Iris pigment epithelial cell (primary cell): ENCODE measurements at places on chromosomes 1 and 21.
A peak's percentile ranks its signal among the peaks of the same experiment; 100 is the strongest.

DNA sequence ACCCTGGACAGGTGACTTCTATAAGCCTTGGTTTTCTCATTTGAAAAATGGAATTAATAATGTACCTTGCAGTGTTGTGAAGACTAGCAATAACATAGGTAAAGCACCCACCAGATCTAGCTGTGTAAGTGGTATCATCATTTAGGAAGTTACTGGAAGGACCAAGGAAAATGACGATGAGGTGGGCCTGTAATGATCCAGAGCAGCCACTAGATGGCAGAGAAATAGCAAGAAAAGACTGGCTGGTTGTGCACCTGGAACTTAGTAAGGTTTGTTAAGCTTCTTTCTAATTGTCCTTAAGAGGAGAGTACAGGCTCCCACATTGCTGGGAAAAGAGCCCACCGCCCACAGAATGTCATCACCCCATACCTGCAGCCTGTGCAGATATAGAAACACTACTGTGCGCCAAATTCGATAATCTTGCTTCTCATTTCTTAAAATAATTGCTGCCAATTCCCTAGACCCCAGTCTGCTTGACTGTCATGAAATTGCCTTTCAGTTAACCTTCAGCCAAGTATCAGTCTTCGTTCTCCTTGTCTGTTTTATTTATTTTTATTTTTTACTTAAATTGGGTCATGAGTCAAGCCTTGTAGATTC lies 37.2 kb downstream of the WNT4 start:
- peak; percentile 69 for DNase-seq

DNA sequence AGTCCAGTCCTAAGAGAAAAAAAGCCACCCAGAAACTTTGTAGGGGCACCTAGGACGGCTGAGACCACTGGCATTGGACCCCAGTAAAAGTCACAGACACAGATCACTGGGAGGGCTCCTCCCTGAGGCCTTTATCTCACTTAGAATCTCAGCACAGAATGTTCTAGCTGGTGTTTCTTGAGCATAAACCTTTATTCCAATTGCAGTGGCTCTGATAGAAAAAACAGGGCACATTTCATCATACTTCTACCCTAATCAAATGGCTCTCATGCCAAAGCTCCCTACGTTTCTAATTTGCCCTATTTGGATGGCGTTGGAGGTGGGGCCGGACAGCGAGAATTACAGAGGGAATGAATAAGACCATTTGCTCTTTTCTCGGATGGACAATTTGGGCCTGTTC lies 53.8 kb downstream of the NGF start:
- DNase-seq, result no peak

DNA sequence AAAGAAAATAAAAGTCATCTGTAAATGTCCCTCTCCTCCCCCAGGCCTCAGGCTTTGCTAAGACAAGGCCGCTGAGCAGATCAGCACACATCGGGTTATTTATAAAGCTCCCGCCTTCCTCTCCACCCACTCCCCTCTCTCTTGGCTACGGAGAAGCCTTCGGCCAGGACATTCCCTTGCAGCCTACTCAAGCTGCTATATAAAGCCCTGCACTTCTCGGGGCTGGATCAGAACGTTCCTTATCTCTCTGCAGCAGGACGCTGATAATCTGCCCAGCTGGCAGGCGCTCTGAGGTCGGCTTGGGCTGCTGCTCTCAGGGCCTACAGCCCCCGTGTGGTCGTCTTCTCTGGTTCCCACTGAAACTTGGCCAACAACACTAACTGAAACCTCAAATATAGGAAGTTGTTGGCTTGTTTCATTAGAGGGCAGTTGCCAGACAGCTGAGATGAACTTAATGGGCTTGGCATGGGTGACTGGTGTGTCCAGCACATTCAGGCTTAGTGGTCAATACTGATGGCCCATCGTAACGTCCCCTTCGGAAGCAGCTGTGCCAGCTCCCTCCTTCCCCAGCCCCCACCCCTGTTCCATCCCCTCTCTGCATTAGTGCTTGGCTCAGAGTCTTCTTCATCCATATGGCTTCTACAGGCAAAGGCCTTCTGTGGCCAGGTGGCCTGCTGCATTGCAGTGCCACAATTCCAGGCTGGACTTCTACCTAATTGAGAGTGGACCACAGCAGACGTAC lies 64.6 kb downstream of the IER5 start:
- DNase-seq, result peak; percentile 93

DNA sequence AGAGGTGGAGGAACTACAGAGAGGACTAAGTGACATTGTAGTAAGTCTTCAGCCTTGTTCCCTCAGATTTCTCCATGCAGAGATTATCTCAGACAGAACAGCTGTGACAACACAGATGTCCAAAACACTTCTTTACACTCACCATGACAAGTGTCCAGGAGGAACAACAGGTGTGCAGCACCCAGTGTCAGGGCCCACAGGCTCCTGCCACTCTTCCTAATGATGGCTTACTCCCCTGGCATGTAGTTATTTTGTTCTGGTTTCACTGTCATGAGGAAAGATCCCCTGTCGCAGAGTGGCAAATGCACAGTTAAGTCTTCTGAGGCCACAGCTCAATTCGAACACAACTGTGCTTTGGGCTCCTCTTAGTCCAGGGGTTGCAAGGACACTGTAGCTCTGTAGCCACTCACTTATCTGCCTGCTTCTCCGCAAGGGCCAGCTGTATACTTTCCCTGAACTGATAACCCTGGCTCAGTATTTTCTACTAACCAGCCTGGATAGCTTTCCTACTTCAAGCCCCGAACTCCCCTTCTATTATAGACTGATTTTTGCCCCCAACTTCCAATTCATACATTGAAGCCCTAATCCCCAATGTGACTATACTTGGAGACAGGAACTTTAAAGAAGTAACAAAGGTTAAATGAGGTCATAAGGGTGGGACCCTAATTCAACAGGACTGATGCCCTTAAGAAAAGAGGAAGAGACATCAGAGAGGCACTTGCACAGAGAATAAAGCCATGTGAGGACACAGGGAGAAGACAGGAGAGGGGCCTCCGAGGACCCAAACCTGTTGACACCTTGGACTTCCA lies 11.1 kb downstream of the PDZK1 start:
- no peak for DNase-seq

DNA sequence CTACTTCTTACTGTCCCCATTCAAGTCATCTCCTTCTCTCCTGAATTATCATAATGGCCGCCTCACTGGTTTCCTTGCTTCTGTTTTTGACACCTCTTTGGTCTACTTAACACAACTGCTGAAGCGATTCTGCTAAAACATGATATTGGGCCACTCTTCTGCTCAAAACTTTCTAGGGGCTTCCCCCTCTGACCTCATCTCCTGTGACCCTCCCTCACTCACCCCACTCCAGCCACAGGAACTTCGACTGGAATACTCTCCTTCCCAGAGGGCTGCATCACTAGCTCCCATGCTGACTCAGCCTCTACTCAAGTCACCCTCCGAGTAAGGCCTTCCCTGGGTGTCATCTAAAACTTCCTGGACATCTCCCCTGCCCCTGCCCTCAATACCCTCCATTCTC lies 35.7 kb downstream of the NRIP1 start:
- no peak for DNase-seq

GRCh38 chr1:160459687-160460086 lies 59.3 kb downstream of the VANGL2 start:
- no peak for DNase-seq

GRCh38 chr1:17614586-17614985 lies 75.1 kb downstream of the ARHGEF10L start:
- no peak for DNase-seq

DNA sequence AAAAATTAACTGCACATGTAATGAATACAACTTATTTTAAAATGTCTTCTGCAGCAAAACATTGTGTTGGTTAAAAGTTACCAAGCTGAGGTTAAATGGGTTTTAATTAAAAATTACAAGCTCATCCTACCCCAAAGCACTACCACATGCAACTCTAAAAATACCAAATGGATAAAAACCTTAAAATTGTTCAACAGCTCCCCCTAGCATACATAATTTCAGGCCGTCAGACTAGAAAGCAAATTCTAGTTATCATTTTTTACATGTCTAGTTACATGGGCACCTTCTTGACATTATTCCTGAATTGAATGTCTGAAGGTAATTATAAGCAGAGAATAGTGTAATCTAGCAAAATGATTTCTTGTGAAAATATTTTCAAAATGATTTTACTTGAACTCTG lies 176.5 kb downstream of the C1orf21 start:
- peak; percentile 56 for DNase-seq

DNA sequence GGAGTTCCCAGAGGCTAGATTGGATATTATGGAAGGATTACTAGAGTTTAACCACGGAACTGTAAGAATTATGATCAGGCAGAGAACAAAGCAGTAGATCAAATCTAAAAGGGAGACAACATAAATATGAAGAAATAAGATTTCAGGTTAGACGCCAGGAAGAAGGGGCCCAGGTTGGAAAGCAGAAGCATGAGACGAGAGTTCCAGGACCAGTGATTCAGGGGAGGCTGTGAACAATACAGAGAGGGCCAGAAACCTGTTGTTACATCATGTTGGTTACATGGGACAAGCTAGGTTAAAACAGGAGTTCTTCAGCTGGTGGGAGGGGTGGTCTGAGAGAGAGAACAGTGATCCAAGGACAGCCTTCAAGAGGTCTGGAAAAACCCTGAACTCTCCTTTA lies 128.4 kb upstream of the MROH9 start:
- DNase-seq, result no peak

DNA sequence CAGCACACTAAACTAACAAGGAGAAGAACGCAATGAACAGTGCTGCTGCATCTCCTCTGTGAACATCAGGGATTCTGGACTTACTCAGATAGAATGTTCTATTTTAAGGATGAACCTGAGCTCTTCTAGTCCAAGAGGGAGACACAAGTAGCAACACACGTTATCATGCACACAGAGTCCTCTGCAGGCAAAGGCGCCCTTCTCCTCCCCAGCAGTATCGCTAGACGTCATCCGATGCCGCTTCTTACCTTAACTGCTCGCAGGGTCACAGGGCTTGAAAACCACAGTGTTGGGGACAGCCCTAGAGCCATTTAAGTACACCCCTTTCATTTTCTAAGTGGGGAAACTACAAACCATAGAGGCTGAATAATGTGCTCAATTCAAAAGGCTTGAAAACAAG lies 74.5 kb downstream of the HIVEP3 start:
- DNase-seq, result no peak

- no peak for DNase-seq
Observed at GRCh38 chr1:108785264-108785663, 38.8 kb downstream of the STXBP3 start.

DNA sequence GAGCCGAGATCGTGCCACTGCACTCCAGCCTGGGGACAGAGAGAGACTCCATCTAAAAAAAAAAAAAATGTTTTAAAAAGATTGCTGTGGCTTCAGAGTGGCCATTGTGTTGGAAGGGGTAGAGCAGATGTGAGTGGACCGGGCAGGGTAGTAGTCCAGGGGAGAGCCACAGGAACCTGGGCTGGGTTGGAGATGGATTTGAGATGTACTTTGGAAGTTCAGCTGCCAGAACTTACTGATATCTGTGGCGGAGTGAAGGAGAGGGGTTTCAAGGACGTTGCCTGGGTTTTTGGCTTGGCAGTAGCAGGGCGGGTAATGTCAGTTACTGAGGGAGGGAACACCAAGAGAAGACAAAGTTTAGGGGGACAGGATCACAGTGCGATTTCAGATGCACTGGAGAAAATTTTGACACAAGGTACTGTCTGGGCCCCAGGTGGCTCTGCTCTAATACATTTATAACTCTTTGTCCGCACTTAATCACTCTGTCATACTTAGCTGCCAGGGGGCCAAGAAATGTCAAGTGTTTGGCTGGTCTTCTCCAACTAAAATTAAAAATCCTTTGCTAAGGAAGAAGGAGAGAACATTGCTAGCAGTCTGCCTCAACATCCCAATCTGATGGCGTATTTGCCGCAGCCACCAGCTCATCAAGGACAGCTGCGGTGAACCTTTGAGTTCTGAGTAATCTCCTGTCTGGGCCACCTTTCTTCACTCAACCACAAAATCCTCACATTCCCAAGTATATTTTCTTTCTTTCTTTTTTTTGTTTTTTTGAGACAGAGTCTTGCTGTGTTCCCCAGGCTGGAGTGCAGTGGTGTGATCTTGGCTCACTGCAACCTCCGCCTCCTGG lies 9.6 kb downstream of the EPHX1 start:
- DNase-seq, result no peak

- DNase-seq, result no peak
Observed at GRCh38 chr21:32114419-32115035, 164.3 kb downstream of the MIS18A start.
